Left renal cortex interstitium (tissue), 4 donors: ENCODE measurements at places on chromosomes 1 and 21. TPM values are rescaled to one million over a fixed set of nuclear protein-coding genes. Genes with fewer than 3 reads are reported as not detected.
A peak's percentile ranks its signal among the peaks of the same experiment; 100 is the strongest.

DNA sequence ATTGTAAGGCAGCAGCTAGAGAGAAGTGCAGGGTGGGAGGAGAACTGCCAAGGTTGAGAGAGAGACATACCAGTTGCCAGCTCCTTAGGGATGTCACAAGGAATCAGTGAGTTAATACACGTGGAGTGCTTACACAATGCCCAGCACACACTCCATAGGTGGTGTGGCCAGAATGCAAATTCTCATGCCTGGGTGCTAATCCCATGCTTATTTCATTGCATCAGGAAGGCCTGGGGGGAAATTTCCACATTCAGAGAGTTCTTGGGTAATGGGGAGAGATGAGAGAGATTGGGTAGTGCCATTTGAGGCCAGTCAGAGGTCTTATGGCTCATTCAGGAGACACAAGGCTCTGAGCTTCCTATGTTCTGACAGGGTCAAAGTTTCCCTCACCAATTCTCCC is 38.7 kb downstream of the GJA5 start:
- no peak for DNase-seq

DNA sequence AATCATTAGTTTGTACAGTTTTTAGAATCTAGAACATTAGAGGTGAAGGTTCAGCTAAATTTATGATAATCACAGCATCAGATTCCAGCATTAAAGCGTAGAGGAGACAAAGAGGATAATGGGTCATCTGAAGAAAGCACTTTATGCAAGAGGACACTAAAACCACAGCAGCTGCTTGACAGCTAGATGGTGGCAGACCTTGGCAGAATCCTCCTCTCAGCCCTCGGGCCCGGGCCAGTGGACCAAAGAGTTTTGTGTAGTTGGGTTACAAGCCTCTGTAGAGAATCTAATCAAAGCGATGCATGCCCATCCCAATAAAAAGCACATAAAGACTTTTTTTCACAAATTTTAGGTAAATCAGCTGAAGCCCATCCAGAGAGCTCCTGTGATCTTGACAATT is 59.4 kb downstream of the AK5 start:
- DNase-seq: no peak

- peak; percentile 75 for DNase-seq
Measured at GRCh38 chr1:207077470-207078377, 10.9 kb upstream of the C4BPB start.

- no peak for DNase-seq
Measured at GRCh38 chr21:34812504-34813265, 143.9 kb downstream of the CLIC6 start.

DNA sequence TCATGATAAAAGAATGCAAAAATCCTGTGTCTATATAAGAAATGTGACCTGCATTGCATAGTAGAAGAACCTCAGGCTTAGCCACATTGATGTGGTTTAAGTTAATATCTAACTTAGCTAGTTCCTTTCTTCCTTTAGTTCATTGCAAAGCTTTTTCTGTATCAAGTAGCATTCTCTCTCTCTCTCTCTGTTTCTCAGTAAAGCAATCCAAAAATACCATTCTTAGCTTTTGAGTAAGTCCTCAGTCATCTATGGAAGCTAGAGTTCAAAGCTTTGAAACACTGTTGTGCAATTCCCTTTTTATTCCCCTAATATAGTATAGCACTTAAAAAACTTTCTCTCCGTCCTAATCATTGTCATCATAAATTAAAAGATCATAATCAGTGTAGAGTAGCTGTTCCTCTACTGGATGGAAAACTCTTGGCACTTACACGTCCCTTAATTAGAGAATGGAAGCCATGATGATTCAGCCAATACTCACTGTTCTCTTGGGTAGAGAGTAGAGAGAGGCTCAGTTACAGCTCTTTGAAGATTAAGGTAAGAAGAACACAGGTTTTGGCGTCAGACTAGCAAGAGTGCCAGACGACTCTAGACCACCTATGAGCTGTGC is 350.3 kb upstream of the LYPLAL1 start:
- no peak for DNase-seq

- no peak for DNase-seq
Measured at GRCh38 chr1:180567654-180568053, 8.9 kb downstream of the OVAAL start.

DNA sequence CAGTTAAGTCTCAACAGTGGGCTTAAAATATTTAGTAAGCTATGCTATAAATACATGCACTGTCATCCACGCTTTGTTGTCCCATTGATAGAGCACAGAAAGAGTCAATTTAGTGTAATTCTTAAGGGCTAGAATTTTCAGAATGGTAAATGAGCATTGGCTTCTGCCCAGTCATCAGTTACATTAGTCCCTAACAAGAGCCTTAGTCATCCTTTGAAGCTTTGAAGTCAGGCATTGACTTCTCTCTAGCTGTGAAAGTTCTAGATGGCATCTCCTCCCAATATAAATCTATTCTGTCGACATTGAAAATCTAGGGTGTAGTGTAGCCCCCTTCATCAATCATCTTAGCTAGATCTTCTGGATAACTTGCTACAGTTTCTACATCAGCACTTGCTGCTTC is 12.0 kb upstream of the LPGAT1 start:
- DNase-seq: no peak

DNA sequence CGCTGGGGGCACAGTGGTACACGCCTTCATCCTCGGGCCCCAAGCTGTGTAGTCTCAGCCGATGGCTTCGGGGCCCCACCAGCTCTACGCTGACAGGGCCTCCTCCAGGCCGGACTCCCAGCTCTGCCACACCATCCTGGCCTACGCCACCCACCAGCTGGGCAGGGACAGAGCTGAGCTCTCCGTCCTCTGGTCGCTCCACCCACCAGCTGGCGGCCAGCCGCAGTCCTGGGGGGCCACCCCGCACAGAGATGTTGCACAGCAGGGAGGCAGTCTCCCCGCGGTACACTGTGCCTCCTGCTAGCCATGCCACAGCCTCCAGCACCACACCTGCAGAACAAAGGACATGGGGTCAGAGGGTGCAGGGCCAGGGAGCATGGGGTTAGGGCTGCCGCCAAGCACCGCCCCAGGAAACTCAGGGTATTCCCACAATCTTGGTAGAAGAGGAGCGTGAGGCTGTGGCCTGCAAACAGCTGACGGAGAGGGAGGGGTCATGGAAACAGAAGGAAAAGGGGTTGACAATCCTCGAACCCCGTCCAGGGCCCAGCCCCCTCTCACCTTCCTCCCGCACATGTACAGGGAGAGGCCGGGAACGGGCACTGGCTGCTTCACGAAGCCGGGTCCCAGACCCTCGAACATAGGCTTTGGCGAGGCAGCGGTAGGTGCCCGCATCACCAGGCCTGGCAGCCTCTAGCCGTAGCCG is 5.9 kb downstream of the IGSF8 start:
- DNase-seq: no peak

- DNase-seq: peak; percentile 78
Measured at GRCh38 chr1:234535763-234536515, 57.0 kb upstream of the TARBP1 start.

GRCh38 chr1:231395076-231395997 is 26.8 kb downstream of the EGLN1 start:
- DNase-seq: peak; percentile 29

DNA sequence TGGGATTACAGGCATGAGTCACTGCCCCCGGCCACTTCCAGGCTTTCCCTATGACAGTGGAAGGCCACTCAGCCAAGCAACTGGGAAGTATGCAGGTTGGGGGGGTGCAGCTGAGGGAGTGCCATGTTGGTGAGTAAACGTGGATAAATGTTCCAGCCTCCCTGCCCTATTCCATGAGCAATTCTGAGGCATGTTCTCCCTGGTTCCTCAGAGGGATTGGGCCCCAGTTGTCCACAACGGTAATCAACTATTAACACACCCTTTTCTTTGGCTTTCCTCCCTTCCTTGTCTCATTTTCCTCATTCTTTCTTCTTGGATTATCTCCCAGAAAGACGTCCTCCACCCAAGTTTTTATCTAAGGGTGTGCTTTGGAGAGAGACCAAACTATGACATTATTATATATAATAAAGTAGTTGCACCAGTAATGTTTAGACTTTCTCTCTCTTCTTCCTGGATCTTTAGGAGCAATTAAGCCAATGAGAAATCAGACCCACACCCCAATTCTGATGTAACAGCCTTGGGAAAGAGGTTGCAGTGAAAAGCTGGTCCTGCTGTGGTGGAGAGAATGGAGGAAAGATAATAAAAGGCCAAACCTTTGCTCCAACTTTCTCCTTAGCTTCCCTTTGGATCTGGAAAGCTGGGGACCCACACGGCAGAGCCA is 6.8 kb upstream of the SLAMF9 start:
- no peak for DNase-seq

DNA sequence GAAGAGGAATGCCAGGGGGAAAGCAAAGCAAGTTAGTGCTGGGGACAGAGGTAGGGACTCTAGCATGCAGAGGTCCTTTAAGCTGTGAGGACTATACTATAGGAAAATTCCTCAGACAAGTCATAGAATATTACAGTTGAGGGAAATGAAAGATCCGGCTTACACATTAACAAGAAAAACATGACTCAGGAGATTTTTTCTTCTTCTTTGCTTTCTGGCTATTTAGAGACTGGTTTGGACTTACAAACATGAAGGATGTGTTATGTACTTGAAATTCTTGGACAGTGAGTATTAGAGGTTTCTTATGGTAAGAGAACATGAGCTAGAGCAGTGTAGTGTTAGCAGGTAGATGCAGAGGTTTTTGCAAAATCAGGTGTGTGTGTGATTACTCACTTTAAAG is 24.9 kb downstream of the USP25 start:
- no peak for DNase-seq

DNA sequence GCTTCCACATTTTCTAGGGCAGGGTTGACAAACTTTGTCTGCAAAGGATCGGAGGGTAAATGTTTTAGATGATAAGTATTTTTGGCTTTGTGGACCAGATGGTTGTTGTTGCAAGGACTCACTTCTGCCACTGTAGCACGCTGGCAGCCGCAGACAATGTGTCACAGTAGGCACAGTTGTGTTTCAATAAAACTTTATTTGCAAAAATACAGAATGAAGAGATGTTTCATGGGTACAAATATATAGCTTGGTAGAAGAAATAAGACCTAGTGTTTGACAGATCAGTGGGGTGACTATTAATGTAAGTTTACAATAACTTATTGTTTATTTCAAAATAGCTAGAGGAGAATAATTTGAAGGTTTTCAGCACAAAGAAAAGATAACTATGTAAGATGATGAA is 127.8 kb downstream of the GRIK3 start:
- DNase-seq: no peak

DNA sequence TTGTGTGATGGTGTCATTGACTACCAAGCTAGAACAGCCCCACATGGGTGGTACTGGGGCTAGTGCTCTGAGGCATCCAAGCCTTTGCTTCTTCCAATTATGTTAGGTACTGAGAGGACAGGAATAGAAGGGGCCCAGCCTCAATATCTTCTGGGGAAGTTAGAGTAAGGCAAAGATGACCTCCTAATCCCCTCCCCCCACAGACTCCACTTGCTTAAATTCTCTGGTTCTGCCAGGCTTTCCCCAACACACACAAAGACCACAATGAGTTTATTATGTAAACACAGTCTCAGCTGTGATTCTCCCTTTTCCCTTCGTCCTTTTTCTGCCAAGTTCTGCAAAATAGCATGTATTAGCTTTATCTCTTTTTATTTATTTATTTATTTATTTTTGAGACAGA is 3.1 kb upstream of the TACSTD2 start:
- DNase-seq: no peak

DNA sequence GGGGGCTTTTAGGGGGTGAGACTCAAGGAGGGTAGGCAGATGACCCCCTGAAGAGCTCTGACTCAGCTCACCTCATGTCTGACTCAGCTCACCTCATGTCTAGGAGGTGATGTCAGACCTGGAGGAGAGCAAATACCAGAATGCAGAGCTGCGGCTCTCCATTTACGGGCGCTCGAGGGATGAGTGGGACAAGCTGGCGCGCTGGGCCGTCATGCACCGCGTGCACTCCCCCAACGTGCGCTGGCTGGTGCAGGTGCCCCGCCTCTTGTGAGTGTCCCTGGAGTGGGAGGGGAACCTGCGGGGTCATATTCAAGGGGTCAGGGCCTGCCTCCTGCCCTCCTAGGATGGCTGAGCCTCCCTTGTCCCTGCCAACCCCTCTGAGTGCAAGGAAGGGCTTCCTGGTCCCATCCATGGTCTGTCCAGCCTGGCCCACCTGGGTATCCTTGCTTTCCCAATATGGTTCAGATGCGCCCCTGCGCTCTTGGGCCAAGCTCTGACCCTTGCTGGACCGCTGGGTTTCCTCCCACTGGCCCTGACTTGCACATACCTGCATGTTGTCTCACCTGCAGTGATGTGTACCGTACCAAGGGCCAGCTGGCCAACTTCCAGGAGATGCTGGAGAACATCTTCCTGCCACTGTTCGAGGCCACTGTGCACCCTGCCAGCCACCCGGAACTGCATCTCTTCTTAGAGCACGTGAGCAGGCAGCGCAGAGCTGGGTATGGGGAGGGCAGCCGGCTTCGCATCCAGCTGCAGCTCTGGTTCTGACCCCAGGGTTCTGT is 9.1 kb downstream of the AMPD2 start:
- no peak for DNase-seq

DNA sequence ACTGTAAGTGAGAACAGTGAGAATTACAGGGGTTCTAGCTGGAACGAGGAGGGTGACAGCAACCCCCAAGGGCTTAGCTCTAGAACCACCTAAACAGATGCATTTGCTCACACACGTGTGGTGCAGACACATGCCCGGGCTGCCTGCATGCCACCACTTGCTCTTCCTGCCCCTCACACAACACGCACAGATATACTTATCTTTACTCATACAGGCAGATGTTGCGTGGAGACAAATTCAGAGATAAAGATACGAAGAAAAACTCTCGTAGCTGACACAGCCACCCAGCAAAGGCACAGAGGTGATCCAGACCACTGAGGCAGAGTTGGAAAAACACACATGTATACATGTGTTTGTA is 13.5 kb downstream of the VANGL1 start:
- DNase-seq: no peak

DNA sequence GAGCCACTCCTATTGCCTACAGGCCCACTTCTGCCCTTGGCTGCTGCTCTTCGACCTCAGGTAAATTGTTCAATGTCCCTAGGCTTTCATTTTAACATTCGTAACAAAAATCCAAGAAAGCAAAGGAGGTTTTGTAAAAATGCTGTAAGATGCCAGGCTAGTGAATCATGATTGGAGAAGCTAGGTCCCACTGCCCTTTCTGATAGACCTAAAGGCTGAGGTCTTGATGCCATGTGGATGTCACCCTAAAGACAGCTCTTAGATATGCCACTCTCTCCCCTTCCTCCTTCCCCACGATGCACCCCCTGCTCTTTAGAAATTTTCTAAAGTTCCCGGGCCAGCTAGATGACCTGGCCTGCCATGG is 9.9 kb upstream of the TMEM39B start:
- DNase-seq: no peak

SYT6 gene
- 1.6 TPM for polyA plus RNA-seq

CRNN gene
- polyA plus RNA-seq: not detected

C1orf116 gene
- polyA plus RNA-seq: 23.9 TPM

NR1I3 gene
- polyA plus RNA-seq: 1.9 TPM

PROK1 gene
- 0.96 TPM for polyA plus RNA-seq

SCP2 gene
- 193 TPM for polyA plus RNA-seq

PADI1 gene
- 0.06 TPM for polyA plus RNA-seq

PEAR1 gene
- polyA plus RNA-seq: 18.2 TPM

NPR1 gene
- 69.6 TPM for polyA plus RNA-seq

TPTE gene
- polyA plus RNA-seq: not detected

FNDC10 gene
- polyA plus RNA-seq: 1.6 TPM

SH3D21 gene
- 39.6 TPM for polyA plus RNA-seq
